ENCODE measurements at places on chromosomes 6 and 20.

- no peak for DNase-seq
Measured at GRCh38 chr6:65671922-65672321, 35.1 kb downstream of the EYS start.

DNA sequence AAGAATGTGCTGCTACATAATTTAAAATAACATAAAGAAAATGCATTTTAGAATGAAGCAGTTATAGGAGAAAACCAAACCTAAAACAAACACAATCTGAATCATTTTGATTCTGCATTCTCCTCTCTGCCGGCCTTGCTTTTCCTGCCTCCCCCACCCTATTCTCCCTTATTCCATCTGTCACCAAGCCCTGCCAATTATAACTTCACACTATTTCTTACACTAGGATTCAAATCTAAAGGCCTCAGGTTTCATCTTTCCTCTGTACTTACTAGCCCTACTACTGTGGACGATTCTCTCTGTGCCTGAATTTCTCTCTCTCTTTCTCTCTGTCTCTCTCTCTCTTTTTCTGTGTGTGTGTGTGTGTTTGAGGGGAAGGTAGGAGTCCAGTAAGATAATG, 18.7 kb upstream of the PRIM2 start:
- DNase-seq = no peak

GRCh38 chr6:107108201-107108890, 7.0 kb downstream of the BEND3 start:
- peak; percentile 51 for DNase-seq

GRCh38 chr6:157433678-157434081, 52.7 kb downstream of the ZDHHC14 start:
- DNase-seq = no peak

GRCh38 chr6:138310294-138310693, 67.4 kb upstream of the SMIM28 start:
- no peak for DNase-seq

DNA sequence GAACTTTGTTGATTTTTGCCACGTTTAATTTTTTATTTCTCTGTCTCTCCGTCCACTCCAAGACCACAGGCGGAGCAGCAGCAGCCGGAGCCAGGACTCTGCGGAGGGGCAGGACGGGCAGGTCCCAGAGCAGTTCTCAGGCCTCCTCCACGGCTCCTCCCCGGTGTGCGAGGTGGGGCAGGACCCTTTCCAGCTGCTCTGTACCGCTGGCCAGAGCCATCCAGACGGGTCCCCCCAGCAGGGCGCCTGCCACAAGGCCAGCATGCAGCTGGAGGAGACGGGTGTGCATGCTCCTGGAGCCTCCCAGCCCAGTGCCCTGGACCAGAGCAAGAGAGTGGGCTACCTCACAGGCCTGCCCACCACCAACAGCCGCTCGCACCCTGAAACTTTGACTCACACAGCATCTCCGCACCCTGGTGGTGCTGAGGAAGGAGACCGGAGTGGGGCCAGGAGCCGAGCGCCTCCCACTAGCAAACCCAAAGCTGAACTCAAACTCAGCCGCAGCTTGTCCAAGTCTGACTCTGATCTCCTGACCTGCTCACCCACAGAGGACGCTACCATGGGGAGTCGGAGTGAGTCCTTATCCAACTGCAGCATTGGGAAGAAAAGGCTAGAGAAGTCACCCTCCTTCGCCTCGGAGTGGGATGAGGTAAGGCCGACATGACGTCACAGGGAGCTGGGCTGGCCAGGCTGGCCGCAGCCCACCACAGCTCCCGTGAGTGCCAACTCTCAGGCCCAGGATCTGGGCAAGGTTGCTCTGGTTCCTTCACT, 123.5 kb downstream of the TCP11 start:
- no peak for DNase-seq

- no peak for DNase-seq
Measured at GRCh38 chr6:165096868-165097267, 212.5 kb downstream of the C6orf118 start.

DNA sequence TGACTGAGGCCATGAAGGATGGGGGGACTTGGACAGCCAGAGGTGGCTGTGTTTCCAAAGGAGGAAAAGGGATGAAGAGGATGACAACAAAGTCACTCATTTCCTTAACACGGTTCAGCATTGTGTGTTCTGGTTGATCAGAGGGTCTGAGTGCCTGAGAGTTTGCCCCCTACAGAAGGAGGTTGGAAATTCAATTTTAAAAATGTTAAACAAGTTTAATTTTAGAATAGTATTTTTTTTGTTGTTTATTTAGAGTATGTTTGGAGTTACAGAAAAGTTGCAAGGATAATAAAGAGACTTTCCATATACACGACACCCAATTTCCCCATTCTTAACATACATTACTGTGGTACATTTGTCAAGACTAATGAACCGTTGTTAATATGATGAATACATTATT, 10.3 kb upstream of the VAPB start:
- no peak for DNase-seq

DNA sequence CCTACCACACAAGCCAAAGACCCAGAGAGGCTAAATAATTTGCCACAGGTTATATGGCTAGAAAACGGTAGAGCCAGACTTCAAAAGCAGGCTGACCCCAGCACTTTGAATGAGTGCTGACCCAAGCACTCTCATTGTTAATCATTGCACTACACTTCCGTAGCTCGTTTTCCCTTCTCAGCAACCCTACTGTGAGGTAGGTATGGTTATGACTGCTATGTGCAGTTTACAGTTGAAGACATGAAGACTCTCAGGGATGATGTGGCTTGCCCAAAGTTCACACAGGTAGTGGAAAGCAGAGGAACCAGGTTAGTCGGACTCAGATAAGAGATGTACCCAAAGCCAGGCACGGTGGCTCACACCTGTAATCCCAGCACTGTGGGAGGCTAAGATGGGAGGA, 33.5 kb upstream of the RIMS4 start:
- no peak for DNase-seq

- DNase-seq = peak; percentile 88
Measured at GRCh38 chr20:52675375-52675774, 296.8 kb upstream of the TSHZ2 start.

- DNase-seq = peak; percentile 78
Measured at GRCh38 chr20:9258901-9259300, 190.0 kb downstream of the PLCB4 start.

- DNase-seq = no peak
Measured at GRCh38 chr6:15255481-15255880, 9.6 kb downstream of the JARID2 start.

- DNase-seq = no peak
Measured at GRCh38 chr6:5667737-5668136, 339.0 kb downstream of the NRN1 start.

- peak; percentile 83 for DNase-seq
Measured at GRCh38 chr6:46848684-46849360, 55.6 kb downstream of the MEP1A start.

GRCh38 chr6:16654701-16655100, 106.6 kb downstream of the ATXN1 start:
- DNase-seq = no peak

- DNase-seq = no peak
Measured at GRCh38 chr6:54419885-54420284, 111.6 kb downstream of the TINAG start.

DNA sequence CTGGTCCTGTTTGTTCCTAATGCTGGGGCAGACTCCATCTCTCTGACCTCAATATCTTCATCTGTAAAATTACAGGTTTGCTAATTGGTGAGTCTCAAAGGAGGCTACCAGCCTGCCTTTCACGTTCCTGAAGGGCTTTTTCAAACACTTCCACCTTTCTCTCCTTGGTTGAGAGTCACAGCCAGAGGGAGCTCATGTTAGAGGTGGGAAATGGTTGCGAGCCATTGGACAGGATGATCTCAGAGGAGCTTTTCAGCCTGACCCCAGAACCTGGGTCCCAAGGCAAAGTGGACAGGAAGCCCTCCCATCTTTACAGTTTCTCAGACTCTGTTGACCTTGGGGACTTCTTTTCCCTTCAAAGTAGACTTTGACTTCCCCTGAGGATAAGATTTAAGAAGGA, 37.6 kb downstream of the NDUFAF5 start:
- DNase-seq = no peak

DNA sequence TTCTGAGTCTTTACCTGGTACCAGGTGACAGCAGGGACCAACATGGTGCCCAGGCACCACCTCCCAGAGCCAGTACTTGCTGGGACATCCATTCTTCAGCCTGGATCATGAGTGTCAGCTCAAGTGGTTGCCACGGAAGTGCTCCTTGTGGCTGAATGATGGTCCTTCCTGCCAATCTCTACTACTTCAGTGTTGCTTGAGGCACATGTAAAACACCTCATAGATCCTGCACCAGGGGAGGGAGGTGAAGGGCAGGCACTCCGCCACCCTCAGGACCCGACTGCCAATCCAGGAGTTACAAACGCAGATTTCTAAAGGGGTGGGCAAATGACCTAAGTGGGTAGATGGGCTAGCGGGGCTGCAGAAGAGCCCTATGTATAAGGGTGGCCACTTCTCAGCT, 226.0 kb downstream of the PREX1 start:
- no peak for DNase-seq

DNA sequence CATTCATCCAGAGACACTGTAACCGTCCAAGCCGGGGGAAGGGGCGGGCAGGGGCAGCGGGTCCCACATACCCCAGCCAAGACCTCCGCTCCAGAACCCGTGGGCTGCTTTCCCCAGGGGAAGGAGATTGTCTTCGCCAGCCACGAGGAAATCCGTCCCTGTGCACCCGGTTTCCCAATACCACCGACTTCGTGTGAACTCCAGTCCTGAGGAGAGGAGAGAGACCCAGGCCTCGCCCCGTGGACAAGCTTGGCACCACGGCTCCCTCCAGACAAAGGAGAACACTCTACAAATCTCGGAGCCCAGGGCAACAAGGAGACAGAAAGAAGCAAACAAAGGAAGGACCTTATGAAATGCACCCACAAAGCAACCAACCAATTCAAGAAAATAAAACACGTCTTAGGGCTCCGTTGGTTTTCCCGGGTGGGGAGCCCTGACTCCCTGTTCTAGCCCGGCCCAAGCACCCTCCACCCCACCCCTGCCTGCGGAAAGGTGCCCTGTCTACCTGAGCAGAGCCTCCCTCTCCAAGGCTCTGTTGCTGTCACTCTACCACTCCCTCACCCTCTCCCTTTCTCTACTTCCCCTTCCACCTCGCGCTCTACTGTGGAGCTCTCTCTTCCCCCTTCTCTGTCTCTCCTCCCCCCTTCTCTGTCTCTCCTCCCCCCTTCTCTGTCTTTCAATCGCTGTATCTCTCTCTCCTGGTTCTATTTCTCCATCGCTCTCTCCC, 1382.8 kb upstream of the DEFB115 start:
- DNase-seq = no peak

DNA sequence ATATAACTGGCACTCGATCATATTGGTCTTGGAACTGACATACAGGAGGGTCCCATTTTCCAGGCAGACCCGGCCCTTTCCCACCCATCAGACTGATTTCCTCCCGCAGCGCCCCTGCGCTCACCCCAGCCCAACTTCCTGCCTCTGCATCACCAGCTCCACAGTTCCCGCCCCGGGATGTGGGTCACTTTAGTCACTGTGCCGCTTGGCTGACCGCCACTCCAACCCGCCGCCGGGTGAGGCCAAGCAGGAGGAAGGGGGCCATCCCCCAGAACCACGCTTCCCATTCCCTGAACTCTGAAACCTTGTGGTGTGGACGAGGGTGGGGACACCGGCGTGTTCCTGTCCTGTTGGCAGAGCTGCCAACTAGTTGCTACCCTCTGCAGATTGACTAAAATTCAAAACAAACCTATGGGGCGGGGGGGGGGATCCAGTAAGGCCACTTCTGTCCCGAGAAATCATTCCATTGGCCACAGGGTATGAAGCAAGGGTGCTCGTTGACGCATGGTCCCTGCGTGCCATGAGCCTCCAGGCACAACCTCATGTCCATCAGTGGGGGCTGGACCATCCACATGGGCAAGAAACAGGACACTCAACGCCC, 12.3 kb downstream of the TGM2 start:
- peak; percentile 94 for DNase-seq

- DNase-seq = no peak
Measured at GRCh38 chr6:148116001-148116400, 226.6 kb upstream of the SASH1 start.

DNA sequence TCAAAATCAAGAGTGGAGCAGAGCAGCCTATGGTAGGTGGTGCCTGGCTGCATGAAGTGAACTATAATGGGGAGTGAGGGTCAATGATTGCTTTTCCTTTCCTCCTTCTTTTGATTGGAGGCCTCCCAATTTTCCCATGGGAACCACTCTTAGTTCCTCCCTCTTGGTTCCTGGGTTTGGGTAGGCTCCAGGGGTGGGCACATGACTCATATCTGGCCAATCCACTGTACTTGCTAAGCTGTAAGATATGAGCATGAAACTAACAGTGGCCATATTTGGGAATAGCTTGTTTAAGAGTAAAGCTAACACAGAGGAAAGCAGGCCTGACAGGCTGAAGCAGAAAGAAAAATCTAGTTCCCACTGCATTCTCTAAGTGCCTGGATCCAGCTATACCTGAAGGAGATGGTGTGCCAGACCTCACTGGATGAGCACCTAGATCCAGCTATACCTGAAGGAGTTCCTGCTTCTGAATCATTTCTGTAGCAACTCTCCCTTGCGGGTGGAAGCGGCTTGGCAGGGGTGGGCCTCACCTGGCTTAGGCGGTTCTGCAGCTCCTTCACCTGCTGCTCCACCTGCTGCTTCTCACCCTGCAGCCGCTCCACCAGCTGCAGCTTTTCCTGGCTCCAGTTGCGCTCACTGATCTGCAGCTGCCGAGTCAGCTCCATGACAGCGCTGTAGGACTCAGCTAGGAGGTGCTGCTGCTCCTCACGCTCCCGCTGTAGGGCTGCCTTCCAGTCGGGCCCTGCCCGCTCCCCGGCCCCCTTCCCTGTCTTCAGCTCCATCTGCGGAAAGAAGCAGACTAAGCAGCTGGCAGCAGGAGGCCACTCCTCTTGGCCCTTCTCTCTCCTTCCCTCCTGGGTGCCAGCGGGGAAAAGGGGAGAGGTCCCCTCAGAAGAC, 29.0 kb upstream of the DSN1 start:
- DNase-seq = no peak

- peak; percentile 39 for DNase-seq
Measured at GRCh38 chr6:150991487-150991886, 126.0 kb downstream of the MTHFD1L start.

DNA sequence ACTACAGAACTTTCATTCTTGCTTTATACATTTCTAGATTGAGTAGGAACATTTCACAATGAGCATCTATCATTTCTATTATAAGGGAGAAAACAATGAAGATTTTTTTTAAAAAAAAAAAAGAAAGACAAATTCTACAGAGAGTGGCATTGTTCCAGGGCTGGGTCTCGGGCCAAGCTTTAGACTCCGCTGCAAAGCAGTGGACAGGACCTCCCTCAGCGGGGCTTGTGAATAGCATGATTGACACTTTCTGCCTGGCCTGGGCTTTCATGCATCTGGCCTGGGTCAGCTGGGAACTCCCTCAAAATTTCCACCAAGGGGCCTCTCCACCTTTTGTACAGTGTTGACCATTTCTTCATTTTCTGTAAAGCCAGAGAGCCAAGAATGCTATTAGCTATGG, 55.8 kb upstream of the HIVEP2 start:
- DNase-seq = no peak

- no peak for DNase-seq
Measured at GRCh38 chr6:75551367-75551952, 50.2 kb upstream of the SENP6 start.

DNA sequence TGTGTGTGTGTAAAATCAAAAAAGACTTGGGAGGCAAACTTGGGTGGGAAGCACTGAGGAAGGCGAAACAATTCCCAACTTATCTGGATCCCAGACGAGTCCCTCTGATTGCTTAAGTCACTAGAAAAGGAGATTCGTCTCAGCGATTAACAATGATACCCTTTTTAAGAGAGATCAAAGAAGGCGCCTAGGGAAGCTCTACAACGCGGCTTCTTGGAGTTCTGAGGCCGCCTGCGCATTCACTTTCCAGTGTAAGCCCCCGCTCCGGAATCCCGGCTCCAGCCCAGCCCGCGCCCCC, 8.7 kb upstream of the TBX18 start:
- no peak for DNase-seq

- DNase-seq = no peak
Measured at GRCh38 chr6:156844089-156844488, 66.9 kb downstream of the ARID1B start.

Measured in inflammatory macrophage treated with lipopolysaccharide for 4 hours (primary cell).